ENCODE measurements at places on chromosomes 1 and 21.

DNA sequence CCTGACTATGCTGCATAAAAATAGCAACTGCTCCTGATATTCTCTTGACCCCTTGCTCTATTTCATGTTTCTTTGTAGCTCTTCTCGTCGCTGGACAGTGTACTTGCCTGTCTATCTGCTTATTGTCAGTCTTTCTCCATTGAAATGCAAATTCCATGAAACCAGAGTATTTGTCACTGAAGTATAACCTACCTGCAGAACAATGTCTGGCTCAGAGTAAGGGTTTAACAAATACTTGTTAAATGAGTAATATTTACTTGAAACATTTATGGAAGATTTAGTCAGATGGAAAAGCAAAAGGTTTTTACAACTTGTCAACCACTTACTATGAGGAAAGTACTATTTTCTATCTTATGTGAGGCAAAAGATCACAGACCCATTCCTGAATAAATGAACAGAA lies 19.9 kb upstream of the ERICH3 start:
- no peak for DNase-seq

DNA sequence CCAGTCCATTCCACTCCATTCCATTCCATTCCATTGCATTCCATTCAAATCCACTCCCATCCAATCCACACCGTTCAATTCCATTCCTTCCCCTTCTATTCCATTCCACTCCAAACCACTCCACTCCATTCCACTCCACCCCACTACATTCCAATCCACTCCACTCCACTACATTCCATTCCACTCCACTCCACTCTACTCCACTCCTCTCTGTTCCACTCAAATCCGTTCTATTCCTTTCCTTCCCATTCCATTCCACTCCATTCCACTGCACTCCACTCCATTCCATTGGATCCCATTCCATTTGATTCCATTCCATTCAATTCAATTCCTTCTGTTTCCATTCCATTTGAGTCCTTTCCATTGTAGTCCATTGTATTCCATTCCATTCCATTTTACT lies 2568.3 kb upstream of the TPTE start:
- no peak for DNase-seq

- DNase-seq = no peak
Observed at GRCh38 chr1:205975387-205975998, 27.7 kb downstream of the RAB7B start.

DNA sequence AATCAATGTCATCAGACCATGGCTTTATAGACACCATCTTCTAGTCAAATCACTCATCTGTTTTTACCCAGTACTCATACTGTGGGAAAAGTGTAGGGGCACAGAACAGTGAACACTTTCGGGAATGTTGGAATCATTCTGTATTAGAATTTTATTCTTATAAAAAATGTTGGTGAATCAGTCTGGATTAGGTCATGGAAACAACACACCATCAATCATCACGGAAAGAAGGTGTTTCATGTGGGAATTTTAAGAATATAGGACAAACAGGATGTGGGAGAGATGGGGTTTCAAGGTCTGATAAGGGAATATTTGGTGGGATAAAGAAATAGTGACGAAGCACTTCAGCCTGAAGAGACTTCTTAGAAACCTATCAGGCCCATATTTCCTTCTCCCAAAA lies 17.3 kb downstream of the GBP1 start:
- DNase-seq = no peak

DNA sequence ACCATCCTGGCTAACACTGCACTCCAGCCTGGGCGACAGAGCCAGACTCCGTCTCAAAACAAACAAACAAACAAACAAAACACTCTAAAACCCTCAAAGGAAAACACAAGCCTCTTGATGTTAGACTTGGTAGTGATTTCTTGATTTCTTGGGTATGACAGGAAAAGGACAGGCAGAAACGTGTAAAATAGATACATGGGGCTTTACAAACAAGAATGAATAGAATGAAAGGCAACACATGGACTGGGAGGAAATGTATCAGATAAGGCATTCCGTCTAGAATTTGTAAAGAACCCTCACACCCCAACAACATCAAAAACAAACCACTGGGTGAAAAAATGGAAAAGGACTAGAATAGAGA lies 7.8 kb upstream of the PRXL2B start:
- no peak for DNase-seq

GRCh38 chr1:212152308-212152693 lies 116.8 kb downstream of the DTL start:
- no peak for DNase-seq

DNA sequence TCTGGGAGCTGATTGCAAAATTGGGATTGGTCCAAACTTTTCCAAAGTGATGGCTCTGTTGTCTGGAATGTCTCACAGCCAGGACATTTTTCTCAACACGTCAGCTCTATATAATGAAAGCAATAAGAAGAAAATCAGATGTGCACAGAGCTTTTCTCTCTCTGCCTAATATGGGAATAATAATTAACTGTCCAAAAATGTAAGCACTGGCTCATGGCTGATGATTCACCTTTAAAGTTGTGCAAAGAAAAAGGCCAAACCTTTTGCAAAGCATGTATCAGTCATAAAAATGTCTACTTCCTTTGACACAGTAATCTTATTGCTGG lies 30.4 kb downstream of the ZNF281 start:
- DNase-seq = no peak

DNA sequence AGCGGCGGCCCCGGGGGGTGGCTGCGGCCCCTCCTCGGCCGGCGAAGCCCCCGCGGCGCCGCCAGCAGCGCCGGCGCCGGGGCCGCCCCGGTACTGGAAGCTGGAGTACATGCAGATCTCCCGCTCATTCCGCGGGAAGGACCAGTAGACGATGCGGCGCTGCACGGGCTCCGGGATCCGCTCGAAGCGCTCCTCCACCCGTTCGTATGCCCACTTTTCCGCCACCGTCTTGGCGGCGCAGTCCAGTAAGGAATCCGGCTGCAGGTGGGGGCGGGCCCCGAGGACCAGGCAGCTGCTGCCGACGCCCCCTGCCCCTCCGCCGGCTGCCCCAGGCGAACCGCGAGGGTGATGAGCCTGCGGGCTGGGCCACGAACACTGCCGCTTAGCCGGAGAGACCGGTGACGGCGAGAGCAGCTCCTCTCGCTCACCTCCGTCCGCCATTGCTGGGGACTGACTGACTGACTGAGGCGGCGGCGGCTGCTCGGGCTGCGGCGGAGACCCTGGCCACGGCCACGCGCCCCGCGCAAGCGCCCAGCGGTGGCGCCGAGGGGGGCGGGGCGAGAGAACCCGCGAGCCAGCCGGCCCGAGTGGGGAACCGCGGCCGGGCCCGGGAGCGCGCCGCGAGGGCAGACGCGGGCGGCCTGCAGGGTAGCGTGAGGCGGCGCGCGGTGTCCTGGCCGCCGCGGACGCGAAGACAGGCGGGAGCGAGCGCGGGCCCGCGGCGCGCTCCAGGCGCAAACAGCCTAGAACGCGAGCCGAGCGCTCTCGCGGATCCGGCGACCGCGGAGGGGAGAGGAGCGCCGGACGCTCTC lies at the start of gene ZSWIM5:
TSS of gene ZSWIM5 (minus strand) at position 696 of the 812 bp plus-strand sequence. CDS start at position 441, 255 bp downstream.
- peak; percentile 64 for DNase-seq

DNA sequence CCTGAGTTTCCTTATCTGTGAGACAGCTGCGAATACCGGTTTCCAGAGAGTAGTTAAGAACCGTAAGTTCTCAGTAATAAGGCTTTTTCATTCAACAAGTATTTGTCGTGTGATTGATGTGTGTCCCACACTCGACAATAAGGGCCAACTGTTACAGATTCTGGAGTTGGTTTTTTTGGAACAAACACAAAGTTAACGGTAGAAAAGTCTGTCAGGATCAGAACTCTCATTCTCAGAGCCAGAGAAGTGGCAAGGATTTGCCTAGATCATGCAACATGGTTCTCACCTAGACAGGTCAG lies 837 bp downstream of the NUDC start:
- DNase-seq = no peak

DNA sequence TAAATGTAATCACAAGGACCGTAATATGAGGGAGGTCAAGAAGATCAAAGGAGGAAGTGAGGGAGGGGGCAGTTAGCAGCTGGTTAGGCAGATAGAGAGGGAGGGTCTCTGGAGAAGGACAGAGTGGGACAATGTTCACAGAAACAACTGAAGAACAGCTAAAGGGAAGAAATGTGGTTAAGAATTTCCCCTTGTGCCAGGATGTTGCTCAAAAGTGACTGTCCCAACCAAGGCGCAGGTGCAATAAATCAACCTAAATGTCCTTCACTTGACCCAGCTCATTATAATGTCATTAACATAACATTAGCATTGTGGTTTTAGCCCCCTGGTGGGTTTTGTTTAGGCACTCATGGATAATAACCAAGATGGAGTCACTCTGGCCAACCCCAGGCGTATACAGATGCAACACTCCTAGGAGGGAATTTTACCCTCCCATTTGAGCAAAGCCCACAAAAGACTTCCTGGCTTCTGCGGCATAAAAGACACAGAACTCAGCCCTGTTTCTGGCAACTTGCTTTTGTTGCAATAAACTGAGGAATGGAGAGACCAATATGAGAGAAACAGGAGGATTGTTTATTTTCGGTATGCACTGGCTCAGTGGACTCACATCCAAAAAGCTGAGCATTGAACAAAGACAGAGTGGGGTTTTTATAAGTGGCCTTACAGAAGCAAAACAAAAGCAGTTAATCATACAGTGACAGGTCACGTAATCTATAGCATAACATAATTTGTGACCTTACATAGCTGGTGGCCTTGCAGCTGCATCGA lies 7.3 kb upstream of the CA6 start:
- no peak for DNase-seq

DNA sequence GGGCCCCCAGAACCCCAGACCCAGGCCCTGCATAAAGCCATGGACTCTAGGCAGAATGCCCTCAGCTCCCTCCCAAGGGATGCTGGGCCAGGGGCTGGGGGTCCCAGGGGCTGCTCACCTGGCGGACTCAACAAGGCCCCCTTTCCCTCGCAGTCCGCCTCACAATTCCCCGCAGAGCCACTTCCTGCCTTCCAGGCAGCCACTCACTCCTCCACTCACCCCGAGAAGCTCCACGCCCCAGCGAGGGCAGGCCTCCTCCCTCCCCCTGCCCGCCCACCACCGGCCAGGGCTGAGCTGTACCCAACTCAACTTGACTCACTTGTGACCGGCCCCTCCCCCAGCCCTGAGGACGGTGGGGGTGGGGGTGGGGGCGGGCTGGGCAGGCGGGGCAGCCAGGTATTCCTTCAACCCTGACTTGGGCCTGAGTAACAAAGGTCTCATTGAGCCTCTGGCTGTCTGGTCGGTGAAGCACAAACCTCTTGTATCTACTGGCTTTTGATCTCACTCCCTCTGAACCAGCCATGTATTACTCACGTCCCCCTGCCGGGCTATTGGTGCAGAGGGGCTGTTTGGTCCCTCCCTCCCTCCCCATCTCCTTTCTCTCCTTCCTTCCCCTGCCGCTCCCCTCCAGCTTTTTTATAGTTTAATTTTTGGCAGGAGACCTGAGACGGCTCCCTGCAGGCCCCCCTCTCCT lies 5.9 kb downstream of the BLACAT1 start:
- DNase-seq = peak; percentile 42

DNA sequence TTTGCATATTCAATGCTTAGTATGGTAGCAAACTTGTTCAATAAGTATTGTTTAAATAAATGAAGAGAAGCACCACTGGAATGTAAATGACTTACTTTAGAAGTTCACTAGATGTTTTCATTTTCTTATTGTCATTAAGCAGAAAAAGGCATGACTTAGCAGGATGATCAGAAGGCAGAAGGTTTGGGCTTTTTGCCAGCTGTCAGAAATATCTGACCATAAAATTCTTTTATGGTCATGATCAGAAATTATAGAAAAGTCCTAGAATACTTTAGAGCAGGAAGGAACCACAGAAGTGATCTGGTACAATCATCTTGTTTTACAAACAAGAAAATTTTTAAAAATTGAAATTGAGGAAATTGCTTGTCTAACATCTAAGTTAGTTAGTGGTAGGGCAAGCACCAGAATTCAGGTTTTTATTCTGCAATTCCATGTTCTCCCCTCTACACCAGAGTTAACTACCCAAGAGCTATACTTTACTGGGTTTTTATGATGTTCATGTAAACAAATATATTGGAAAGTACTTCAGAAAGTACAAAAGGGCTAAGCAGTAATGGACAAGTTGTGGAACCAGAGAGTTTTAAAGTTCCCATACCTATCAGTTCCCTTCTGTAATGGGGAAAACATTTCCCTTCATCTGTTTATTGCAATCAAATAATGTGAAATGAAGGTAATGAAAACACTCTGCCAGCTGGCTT lies 10.1 kb downstream of the FMO5 start:
- DNase-seq = no peak

- no peak for DNase-seq
Observed at GRCh38 chr1:87030740-87031690, 116.6 kb downstream of the HS2ST1 start.

DNA sequence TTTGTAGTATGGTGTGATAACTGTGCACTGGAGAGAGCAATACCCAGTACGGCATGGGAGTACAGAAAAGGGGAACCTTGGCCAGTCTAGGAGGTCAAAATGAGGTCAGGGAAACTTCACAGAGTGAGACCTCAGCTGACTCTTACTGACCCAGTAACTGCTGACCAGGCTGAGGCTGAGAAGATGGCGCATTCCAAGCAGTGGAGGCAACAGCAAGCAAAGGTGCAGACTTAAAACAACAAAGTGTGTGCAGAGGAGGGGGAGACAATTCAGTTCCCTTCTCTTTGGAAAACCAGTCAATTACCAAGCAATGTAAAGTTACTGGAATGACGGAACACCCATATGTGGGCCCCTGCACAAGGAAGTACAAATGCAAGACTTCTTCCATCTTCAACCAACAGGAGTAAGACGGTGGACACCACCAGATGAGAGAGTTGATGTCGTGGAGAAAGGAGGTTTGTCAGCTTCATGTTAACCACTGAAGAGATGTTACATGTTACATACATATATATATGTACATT lies 54.6 kb upstream of the PRDX6 start:
- no peak for DNase-seq

- no peak for DNase-seq
Observed at GRCh38 chr1:116997066-116997465, 4.5 kb upstream of the CD101 start.

DNA sequence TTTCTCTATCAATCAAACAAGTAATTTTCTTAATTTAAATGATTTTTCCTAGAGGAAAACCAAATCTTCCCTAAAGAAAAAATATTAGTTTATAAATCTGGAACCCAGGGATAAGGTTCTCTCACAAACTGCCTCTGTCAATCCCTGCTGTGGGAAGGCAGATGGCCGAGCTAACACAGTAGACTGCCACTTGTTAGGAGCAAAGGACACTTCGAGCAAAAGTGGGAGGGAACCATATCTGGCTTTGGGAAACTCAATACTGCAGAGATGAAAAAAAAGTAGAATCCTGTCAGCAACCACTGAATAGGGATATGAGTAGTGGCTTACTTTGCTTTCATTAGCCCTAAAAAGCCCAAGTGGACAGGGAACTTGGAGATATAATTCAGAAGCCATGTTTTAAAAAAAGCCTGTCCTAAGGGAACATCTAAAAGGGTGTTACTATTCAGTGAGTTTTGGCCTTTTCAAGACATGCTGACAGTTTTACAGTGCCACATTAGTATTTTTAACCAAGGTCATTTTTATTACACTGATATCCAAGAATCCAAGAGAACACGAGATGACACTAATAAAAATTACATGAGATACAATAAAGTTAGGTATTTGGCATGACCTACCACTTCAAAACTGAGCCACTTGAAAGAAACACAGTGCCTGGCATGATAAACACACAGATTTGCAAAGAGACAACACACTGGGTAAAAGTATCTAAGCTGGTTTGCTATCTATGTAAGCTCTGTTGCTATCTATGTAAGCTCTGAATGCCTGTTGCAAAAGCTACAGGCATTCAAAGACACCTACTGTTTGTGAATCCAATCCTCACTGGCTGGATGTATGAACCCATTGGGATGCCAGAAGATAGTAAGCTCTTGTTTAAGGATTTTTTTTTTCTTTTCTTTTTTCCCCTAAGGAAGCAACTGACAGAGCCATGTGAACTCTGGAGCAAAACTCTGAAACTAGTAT lies 21.4 kb downstream of the TEX38 start:
- DNase-seq = no peak

Measured in stimulated activated CD4-positive, alpha-beta T cell treated with anti-CD3 and anti-CD28 coated beads, Interleukin-4, amount 100 ng/mL, for 4 hours (primary cell).